ENCODE measurements at places on chromosomes 4 and X.

- no peak for DNase-seq
Observed at GRCh38 chr4:139607502-139608060, 51.6 kb upstream of the SETD7 start.

- DNase-seq, result no peak
Observed at GRCh38 chrX:12802741-12803140, 11.5 kb downstream of the PRPS2 start.

DNA sequence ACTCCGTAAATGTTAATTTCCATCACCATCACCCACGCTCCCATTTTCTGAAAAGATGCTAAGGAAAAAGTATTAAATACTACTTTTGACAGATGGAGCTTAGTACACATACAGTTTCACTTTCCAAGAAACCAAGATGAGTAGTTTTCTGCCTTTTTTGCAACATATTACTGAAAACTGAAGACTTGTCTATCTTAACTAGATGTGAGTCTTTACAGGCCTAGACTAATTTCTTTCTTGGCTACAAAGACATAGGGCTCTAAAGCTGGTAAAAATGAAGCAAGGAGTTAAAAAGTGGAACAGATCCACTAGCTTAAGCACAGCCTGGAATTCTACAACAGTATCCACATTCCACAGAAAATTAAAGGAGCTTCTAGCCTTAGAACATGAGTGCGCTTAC is 68.2 kb downstream of the ATP11C start:
- DNase-seq, result no peak

GRCh38 chrX:525134-525533 is 105.5 kb upstream of the SHOX start:
- DNase-seq, result no peak

DNA sequence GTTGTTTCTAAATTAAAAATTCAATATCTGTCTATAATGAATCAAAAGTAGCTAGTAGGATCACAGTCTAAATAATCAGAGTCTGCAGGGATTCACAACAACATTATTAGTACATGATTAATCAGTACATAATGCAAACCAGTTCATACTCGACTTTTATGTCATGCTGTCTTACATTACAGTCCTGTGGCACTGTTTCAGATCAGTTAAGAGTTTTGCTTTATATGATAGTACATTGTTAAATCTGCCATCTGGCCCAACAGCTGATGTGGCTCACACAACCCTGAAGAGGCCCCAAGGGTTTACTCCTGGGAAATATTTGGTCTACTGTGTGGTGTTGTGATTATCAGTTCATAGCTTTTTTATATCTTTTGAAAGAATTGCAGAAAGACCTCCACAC is 247.1 kb upstream of the ETNPPL start:
- no peak for DNase-seq

GRCh38 chr4:115770046-115770543 is 656.7 kb upstream of the NDST4 start:
- DNase-seq, result no peak

GRCh38 chrX:154727871-154728270 is 23.0 kb downstream of the GAB3 start:
- no peak for DNase-seq

- no peak for DNase-seq
Observed at GRCh38 chrX:151359341-151359740, 37.7 kb upstream of the VMA21 start.
